ENCODE measurements at places on chromosomes 7 and 10.

GRCh38 chr7:115319541-115319940 is 397.6 kb downstream of the MDFIC start:
- DNase-seq, result no peak

- no peak for DNase-seq
Measured at GRCh38 chr7:129780257-129780973, 168.9 kb downstream of the NRF1 start.

DNA sequence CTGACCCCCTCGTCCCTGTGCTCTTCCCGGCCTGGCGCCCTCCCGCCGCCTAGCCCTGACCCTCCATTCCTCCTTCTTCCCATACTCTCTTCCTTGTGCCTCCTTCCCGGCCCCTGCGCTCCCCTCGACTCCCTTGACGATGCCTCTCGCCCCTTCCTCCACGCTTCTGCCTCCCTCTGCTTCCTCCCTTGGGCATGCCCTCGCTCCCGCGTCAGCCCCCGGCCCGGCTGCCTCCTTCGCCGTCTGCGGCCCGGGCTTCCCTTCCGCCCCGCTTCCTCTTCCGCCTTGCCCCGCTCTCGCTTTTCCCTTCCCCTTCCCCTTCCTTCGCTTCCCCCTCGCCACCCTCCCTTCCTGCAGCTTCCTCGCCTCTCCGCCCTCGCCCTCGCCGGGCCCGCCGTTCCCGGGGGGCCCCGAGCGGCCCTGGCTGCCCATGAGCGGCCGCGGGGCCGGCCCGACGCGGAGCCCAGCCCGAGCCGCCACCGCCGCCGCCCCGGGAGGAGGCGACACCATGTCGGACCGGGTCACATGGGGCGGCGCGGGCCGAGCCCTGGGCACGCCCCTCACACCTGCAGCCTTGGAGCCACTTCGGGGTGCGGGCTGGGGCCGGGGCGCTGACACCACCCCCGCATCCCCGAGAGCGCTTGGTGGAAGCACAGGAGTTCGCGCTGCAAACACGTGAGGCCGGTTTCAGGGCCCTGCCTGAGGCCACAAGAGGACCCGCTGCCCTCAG is at the start of gene FBXW4:
TSS of gene FBXW4 (minus strand) at position 497 of the 730 bp plus-strand sequence. CDS start at position 432, 65 bp downstream.
- no peak for DNase-seq

DNA sequence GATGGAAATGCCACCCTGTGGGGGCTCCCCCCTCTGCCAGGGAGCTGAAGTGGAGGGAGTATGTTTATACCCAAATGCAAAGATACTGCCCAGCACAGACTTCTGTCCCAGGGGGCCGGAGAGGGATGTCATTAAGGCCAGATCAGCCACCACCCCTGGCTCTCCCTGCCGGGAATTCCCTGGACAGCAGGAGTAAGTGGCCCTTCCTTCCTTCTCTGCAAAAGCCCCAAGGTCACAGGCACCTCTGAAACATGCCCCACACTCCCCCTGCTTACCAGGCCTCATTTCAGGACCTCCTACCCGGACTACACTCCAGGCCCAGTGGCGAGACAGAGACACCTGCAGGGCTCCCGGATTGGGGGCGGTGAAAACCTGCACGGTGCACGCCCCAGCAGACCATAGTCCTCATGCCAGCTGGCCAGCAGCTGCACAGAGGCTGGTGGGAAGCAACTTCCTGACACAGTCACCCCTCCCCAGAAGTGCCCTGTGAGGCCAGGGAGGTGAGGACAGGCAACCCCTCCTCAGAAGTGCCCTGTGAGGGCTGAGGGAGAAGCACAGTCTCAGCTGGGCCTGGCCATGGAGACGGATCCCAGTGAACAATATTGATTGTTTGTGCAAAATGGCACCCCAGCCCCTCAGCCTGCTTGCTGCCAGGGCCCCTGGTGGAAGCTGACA is 33.0 kb upstream of the RET start:
- no peak for DNase-seq

- DNase-seq, result peak; percentile 82
Measured at GRCh38 chr10:71740069-71740653, 20.6 kb upstream of the C10orf105 start.
